ENCODE measurements at places on chromosomes 5 and 9.

GRCh38 chr9:135508211-135508820, 7.8 kb downstream of the MRPS2 start:
- DNase-seq = no peak

DNA sequence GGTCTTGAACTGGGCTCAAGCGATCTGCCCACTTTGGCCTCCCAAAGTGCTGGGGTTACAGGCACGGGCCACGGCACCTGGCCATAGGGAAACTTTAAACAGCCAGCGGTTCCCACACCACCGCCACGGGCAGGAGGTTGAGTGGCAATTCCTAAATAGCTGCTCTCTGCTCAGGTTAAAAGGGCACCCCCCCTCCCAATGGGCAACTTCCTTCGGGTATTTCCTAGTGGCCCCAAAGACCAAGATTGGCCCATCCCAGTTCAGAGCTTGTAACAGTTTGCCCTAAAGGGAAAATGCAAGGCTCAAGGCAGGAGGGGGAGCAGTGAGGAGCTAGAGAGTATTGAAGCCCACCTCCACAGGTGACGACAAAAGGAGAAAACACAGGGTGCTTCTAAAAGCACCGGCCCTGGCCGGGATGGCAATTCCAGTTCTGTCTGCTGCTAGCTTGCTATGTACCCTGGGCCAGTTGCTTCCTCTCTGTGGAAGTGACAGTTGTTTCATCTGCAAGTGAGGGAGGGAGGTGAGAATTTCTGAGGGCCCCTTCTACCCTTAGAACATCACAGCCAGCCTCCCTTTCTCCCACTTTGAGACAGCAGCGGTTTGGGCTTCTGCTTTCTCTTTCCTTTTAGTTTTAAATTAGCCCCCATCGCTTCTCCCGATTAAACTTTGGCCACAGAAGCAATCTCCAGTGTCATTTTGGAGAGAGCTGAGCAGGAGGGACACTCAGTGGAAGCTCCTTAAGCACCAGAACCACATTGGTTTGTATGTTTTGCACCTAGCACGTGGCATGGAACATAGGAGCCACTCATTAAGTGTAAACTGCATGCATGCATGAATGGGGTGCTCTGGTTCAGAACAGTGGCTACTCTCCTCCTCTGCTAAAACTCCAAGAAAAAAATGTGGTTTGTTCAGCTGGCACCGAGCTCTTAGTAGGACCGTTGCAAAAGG, 17.3 kb upstream of the TNIP1 start:
- no peak for DNase-seq

- DNase-seq = no peak
These were observed 119.0 kb downstream of the NR3C1 start for GRCh38 chr5:143284521-143284920.

- DNase-seq = no peak
These were observed 46.7 kb downstream of the NTRK2 start for GRCh38 chr9:84716217-84716616.

- DNase-seq = no peak
These were observed 117.4 kb downstream of the CCDC171 start for GRCh38 chr9:15670246-15670645.

DNA sequence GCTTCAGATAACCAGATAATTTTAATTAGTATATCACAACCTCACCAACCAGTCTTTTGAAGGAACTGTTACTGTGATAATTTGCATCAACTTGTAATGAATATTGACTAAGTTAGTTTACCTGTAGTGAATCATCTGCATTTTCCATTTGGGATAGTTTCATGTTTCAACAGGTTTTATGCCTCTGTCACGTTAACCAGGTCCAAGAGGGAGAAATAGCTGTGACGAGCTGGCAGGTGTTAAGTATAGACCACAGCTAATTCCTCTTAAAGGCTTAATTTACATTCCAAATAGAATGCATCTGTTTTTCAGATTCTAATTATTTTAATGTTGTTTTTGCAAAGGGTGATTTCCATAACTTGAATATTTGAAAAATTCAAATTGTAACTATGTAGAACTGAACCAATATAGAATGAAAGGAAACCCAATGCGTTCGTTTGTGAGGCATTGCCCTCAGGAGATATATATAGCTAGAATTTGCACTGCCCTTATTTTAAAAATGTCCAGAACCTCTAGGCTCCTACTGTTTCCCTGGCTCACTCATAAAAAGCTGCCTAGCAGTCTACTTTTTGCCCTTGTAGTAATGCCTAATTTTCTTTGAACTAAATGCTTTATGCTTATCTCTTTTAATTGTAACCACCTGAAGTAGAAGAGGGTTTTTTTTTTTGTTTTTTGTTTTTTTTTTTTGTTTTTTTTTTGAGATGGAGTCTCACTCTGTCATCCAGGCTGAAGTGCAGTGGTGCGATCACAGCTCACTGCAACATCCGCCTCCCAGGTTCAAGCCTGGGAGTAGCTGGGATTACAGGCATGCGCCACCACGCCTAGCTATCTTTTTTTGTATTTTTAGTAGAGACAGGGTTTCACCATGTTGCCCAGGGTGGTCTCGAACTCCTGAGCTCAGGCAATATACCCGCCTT, 270.5 kb downstream of the SMARCA2 start:
- no peak for DNase-seq

DNA sequence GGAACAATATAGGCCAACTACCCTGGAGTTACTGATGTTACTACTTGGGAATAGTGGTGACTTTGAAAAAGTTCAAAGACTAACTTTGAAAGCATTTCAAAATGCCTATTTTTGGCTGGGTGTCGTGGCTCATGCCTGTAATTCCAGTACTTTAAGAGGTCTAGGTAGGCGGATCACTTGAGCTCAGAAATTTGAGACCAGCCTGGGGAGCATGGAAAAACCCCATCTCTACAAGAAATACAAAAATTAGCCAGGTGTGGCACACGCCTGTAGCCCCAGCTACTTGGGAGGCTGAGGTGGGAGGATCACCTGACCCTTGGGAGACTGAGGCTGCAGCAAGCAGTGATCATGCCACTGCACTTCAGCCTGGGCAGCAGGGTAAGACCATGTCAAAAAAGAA, 105.3 kb downstream of the ARRDC3 start:
- DNase-seq = no peak

GRCh38 chr5:172571413-172571812, 69.7 kb upstream of the NEURL1B start:
- no peak for DNase-seq

- DNase-seq = no peak
These were observed 254.3 kb upstream of the KIF2A start for GRCh38 chr5:62051747-62052146.
